ENCODE measurements at places on chromosomes 1 and 21.

GRCh38 chr1:248816042-248816851 is 9.5 kb downstream of the SH3BP5L start:
- peak overlapping the region; percentile 86 for H3K27ac ChIP-seq
- peaks cover 30% of the 10 kb centered on the region for H3K36me3 ChIP-seq
- no peaks in the 10 kb centered on the region for H3K27me3 ChIP-seq

DNA sequence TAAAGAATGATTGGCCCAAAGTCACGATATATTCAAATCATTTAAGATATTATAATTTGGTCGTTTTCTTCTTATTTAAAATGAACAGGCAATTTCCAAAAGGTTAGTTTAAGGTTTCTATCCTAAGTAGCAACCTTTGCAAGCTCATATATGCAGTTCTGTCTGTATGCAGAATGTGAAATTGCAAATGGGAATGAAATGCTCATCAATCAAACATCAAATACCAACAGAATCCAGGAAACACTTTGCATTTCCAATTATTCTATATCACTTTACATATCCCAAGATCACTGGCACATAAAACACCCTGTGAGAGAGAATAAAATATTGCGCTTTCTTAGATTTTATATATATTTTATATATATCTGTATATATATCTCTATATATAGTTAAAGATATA is 237.3 kb downstream of the NRIP1 start:
- no peaks in the 10 kb centered on the region for H3K36me3 ChIP-seq
- peaks cover 13% of the 10 kb centered on the region for H3K4me1 ChIP-seq

- DNase-seq: no peak
- H3K4me1 ChIP-seq: peaks cover 63% of the 10 kb centered on the region
- H3K27ac ChIP-seq: no peak overlapping the region
- H3K36me3 ChIP-seq: peaks cover under 1% of the 10 kb centered on the region
Observed at GRCh38 chr1:66327588-66327987, 206.4 kb upstream of the SGIP1 start.

DNA sequence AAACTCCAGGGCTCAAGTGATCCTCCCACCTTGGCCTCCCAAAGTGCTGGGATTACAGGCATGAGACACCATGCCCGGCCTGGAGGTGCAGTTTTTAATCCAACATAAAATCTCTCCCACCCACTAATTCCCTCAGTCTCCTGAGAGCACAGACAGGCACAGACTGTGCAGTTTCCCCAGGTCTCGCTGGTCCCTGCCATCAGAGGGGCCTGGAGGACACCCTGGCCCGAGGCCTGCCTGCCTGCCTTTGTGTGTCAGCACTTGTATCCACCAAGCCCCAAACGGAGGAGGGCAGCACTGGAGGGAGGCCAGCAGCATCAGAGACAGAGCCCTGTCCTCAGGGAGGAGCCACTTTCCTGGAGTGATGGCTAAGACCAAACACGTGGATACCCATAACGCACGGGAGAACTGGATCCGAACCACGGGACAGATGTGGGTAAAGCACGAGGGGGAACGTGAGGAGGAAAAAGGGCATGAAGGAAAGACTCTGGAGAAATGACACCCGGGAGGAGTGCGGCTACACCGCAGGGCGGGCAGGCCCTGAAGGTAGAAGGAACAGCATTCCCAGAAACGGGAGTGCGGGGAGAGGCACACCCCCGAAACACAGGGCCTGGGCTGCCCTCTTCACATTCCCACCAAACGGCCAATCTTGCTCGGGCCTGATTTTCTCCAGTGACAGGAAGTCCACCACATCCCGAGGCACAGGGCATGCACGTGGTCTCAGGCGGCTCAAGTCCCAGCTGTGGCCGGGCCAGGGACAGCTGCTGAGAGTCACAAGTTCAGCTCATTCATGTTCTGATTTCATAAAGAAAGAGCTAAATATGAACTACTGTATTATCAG is 29.7 kb downstream of the NPHP4 start:
- no peak for DNase-seq
- H3K27ac ChIP-seq: no peak overlapping the region
- H3K36me3 ChIP-seq: peaks cover 4% of the 10 kb centered on the region

DNA sequence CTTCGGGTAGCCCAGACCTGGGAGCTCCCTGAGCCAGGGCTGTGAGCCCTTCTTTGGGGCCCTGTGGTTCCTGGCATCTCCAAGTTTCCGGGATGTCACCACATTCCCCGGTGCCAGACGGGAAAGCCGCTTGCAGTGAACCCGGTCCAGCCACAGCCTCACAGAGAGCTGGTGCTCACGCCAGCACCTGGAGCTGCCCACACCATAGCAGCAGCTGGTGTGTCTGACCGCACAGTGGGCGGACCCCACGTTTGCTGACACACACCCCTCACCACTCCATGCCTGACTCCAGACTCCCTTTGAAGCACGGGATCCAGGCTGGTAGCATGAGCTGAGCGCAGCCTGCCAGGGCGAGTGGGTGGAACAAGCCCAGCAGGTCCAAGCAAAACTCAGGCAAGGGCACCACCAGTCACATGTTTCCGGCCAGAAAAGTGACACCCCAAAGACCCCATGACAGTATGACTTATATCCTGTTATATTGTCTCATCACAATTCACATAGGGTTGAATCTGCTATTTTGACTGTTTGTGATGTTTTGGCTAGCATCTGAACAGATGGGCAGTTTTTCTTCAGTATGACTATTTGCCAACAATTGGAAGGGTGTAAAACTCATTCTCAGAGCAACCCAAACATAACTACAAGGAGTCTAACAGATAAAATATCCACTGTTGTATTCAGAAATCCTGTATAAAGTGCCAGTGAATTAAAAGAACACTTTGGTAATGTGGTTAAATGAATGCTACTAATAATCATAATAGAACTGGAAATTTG is 285.4 kb downstream of the SMYD3 start:
- H3K4me1 ChIP-seq: no peaks in the 10 kb centered on the region
- DNase-seq: no peak
- peaks cover 11% of the 10 kb centered on the region for H3K36me3 ChIP-seq

- H3K27me3 ChIP-seq: peaks cover 28% of the 10 kb centered on the region
- DNase-seq: no peak
- no peaks in the 10 kb centered on the region for H3K36me3 ChIP-seq
Observed at GRCh38 chr1:15236321-15236721, 10.7 kb upstream of the FHAD1 start.

DNA sequence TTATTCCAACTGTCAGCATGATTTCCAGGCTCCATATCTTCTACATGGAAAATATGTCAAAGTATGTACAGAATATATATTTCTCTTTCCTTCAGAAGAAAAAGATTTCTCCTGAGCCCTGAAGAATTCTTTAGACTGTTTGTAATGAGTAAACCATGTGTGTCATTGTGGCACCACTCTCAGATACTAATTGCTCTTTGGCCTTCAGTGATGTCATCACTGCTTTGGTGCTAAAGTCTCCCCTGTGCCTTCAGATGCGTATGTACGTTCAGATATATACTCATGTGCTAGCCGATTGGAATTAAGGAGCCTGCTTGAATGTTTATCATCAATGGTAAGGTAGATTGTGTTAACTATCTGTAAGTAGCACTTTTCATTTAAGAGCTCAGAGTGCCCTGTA is 20.6 kb upstream of the NBL1 start:
- peaks cover 21% of the 10 kb centered on the region for H3K36me3 ChIP-seq
- H3K27ac ChIP-seq: no peak overlapping the region
- DNase-seq: no peak
- no peak overlapping the region for H3K4me3 ChIP-seq

DNA sequence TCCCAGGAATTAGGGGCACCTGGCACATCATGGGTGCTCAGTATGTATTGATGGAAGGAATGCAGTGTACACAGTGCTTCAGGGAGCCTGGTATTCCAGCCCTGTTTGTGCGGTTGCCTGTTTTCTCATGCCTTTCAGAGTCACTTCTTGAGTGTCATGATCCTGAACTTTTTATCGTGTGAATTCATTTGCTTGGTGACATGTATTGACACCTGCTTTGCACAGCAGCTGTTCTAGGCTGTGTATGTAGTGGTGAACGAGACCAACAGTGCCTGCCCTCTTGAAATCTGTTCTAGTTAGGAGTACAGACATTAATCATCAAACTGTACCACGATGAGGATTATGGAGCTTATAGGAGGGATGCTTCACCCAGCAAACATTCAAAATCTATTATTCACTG is 6.1 kb downstream of the HTR6 start:
- H3K27ac ChIP-seq: no peak overlapping the region
- H3K4me3 ChIP-seq: no peak overlapping the region
- DNase-seq: no peak
- peaks cover 8% of the 10 kb centered on the region for H3K4me1 ChIP-seq

- H3K36me3 ChIP-seq: peaks cover 17% of the 10 kb centered on the region
- H3K4me1 ChIP-seq: peaks cover 11% of the 10 kb centered on the region
- no peak overlapping the region for H3K4me3 ChIP-seq
Observed at GRCh38 chr21:33899199-33899598, 16.4 kb downstream of the ATP5PO start.

DNA sequence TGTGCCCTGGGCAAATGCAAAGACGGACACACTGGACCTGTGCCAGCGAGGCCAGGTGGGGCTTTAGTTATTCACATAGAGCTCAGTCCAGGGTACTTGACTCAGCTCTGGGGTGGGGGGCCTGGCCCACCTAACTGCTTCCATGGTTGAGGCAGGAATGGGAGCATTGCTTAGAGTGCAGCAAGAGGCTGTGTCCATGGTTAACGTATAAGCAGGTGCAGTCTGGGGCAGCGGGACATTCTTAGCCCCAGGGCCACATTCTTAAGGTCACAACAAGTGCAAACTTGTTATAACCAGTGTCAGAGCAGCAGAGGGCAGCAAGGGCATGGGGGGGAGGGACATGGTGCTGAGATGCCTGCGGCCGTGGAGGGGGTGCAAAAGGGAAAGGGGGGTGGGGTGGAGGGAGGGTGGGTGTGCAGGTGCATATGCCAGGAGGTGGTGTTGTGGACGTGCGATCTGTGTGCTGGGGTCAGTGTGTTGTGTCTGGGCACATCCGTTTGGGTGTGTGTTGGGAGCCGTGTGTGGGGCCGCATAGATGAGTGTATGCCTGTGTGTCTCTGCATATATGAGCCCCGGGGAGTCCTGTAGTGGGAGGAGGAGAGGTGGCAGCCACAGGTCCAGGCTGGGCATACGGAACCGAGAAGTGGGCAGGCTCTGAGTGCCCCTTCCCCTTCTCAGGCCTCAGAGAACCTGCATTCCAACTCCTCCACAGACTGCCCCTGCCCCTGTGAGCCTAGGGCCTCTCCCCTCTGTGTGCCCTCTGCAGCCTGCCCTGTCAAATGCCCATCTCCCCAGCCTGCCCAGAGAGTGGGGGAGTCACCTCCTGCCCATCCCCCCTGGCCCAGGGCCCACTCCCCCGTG is 8.4 kb downstream of the KCNJ10 start:
- H3K4me3 ChIP-seq: no peak overlapping the region
- DNase-seq: no peak
- no peaks in the 10 kb centered on the region for H3K36me3 ChIP-seq
- H3K27me3 ChIP-seq: no peaks in the 10 kb centered on the region
- H3K4me1 ChIP-seq: no peaks in the 10 kb centered on the region

DNA sequence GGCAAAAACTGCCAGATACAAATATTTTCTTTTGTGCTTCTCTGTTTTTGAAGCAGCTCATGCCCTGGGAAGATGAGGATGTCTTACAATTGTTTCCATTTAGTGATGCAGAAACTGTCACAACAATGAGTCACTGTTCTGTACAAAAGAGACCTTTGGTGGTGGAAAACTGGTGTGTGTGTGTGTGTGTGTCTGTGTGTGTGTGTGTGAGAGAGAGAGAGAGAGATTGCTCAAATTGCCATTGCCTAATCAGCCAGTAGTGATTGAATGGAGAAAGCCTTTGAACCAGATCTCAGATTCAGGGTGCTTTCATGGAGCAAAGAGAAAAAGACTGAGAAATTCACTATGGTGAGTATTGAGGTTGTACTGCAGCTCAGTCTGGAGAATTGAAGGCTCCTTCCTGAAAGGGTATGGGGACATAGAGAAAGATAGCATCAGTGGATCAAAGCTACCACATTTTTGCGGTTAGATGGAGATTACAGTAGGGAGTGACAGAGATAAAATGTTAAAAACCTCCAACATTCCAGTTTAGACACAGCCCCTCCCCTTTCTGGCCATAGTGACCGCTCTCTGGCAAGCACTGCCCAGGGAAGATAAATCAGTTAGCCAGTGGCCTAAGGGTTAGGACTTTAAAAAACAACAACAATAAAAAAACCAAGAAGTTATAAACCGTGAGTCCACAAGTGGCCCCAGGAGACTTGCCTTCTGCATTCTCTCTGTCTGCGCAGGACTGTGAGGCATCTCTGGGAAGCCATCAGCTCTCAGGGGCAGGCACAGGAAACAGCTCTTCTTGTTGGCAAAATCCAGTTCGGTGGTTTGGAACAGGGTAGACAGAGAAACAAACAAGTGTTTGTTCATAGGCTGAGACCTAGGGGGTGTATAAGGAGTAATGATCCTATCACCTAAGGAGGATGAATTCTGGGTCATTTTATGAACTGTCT is 406.5 kb downstream of the DUSP10 start:
- peaks cover 16% of the 10 kb centered on the region for H3K27me3 ChIP-seq
- H3K27ac ChIP-seq: no peak overlapping the region
- H3K36me3 ChIP-seq: no peaks in the 10 kb centered on the region
- no peaks in the 10 kb centered on the region for H3K4me1 ChIP-seq
- DNase-seq: no peak
- no peak overlapping the region for H3K4me3 ChIP-seq

DNA sequence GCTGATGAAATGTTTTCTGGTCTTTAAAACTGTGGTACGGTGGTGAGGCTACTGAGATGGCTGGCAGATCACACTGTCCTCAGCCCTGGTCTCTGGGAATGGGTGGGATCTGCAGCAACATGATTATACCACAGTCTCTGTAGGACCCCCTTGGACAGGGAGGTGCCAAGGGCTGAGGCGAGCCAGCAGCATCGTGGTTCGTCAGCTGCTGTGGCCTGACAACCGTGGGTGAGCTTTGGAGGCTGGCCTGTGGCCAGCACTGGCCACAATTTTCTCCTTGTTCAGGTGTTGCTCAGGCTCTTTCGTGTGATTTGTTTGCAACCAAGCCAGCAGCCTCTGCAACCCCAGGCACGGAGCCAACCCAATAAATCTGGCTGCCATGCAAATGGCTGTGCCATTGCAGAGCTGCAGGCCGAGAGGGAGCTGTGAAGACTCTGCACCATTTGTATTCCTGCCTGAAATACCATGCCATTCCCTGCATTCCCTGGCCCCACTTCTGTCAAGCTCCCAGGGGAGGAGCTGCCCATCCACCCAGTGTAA is 70.9 kb downstream of the PCP4 start:
- H3K36me3 ChIP-seq: no peaks in the 10 kb centered on the region
- no peak overlapping the region for H3K27ac ChIP-seq
- no peaks in the 10 kb centered on the region for H3K4me1 ChIP-seq
- no peak overlapping the region for H3K4me3 ChIP-seq

DNA sequence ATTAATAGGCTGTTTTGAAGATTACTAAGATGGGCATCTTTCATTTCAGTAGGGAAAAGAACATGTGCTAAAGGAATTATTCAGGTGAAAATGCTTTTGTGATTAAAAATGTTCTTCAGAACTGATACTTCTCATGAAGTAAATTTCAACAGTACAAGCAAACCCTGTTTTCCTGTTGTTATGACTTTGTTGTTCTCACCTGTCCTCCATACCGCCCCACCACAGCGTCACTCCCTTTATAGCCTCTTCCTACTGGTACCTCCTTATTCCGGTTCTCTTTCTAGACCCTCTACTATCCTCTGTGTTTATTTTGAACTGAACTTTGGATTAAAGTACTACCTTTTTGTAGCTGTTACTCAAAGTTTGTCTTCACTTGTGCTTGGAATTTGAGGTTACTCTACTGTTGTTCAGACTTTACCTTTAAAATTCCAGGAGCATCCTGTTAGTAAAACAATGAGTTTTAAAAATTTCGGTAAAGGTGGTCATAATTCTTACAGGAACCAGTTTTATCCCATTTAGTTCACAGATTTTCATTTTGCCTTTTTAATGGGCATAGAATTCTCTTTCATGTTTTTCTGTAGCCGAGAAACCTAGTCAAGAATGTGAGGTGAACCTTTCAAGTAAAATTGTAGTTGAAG is 10.9 kb downstream of the CNST start:
- peak overlapping the region; percentile 63 for H3K4me3 ChIP-seq
- H3K27me3 ChIP-seq: no peaks in the 10 kb centered on the region
- peaks cover 8% of the 10 kb centered on the region for H3K36me3 ChIP-seq

Measured in activated naive CD4-positive, alpha-beta T cell treated with anti-CD3 and anti-CD28 coated beads for 36 hours (primary cell).